ENCODE measurements at places on chromosomes 5 and 9. TPM values are rescaled to one million over a fixed set of nuclear protein-coding genes. Genes with fewer than 3 reads are reported as not detected.

GRCh38 chr5:132256086-132256782 is 1.3 kb upstream of the PDLIM4 start:
- peaks cover 26% of the 10 kb centered on the region for H3K4me1 ChIP-seq
- no peak overlapping the region for H3K4me3 ChIP-seq
- H3K36me3 ChIP-seq = no peaks in the 10 kb centered on the region

GRCh38 chr5:116524051-116524904 is 50.3 kb downstream of the SEMA6A start:
- H3K27me3 ChIP-seq = no peaks in the 10 kb centered on the region
- peak overlapping the region; percentile 87 for H3K27ac ChIP-seq
- no peak overlapping the region for H3K4me3 ChIP-seq
- no peaks in the 10 kb centered on the region for H3K4me1 ChIP-seq
- no peak for DNase-seq

- H3K27ac ChIP-seq = no peak overlapping the region
- no peaks in the 10 kb centered on the region for H3K27me3 ChIP-seq
- H3K4me1 ChIP-seq = peaks cover 11% of the 10 kb centered on the region
- DNase-seq = no peak
These were observed 291.9 kb downstream of the DMAC1 start for GRCh38 chr9:7507566-7508270.

DNA sequence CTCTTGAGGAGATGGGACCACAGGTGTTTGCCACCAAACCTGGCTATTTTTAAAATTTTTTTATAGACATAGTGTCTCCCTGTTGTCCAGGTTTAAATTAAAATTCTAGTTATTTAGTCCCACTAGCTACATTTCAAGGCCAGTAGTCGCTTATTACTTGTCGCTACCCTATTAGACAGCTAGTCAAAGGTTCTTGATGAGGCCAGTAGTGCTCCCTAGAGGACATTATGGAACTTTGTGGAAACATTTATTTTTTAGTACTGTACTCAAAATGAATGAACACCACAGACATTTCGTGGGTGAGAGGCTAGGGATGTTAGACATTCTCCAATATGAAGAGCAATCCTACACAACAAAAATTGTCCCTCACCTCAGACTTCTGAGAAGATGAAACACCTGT is 14.4 kb upstream of the GRXCR2 start:
- no peak overlapping the region for H3K4me3 ChIP-seq
- H3K4me1 ChIP-seq = no peaks in the 10 kb centered on the region
- H3K36me3 ChIP-seq = no peaks in the 10 kb centered on the region
- no peak for DNase-seq
- no peak overlapping the region for H3K27ac ChIP-seq

GRCh38 chr9:69919461-69920061 is 98.9 kb downstream of the CFAP95 start:
- DNase-seq = peak; percentile 69
- H3K4me3 ChIP-seq = no peak overlapping the region
- no peaks in the 10 kb centered on the region for H3K36me3 ChIP-seq
- H3K27ac ChIP-seq = no peak overlapping the region
- H3K4me1 ChIP-seq = no peaks in the 10 kb centered on the region

DNA sequence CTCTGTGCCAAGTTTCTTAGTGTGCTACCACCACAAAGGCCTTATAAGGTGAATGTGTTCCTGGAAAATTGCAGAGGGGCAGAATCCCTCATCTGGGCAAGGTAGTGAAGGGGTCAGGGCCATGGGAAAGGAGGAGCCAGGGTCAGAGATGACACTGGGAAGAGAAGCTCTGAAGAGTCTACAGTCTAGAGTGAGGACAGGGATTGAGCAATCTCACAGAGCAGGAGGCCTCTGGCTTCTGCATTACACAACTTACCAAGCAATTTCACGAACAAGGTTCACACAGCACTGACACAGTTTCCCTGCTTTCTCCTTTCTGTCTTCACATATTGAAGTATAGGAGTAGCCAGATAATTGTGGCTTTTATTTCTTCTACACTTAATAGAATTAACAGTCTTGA is 24.5 kb upstream of the IDNK start:
- H3K4me3 ChIP-seq = no peak overlapping the region
- DNase-seq = no peak
- no peaks in the 10 kb centered on the region for H3K36me3 ChIP-seq

DNA sequence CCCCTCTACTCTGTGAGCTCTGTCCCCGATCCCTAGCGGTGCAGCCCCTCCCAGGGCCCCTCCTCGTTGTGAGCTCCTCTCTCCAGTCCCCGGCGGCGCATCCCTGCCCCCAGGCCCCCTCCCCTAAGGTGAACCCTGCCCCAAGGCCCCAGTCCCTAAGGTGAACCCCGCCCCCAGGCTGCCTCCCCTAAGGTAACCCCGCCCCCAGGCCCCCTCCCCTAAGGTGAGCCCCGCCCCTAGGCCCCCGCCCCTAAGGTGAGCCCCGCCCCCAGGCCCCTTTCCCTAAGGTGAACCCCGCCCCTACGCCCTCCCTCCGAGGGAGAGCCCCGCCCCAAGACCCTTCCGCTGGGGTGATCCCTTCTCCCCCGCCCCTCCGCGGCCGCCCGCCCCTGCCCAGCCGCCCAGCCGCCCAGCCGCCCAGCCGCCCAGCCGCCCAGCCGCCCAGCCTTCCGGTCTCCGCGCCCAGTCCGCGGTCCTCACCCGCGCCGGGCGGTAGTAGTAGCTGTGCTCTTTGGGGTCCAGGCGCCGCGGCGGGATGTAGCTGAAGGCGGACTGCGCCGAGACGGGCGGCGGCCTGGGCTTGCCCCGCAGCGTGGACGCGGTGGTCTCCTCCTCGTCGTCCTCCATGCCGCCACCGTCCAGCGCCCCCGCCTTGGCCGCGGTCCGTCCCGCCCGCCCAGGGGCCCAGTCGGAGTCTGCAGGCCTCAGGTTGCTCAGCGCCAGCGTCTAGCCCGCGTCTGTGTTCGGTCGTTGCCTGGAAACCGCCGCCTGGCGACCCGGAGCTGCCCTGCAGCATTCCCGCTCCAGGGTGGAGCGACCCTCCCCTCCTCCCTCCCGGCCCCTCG is at the start of gene CFAP90:
CFAP90 (minus strand) TSS at position 739 of the 845 bp plus-strand sequence; CDS start at position 627, 112 bp downstream.
- H3K4me3 ChIP-seq = peak within 1 kb of the TSS; percentile 59
- H3K4me1 ChIP-seq = peaks cover 9% of the 10 kb centered on the region
- peaks cover 21% of the 10 kb centered on the region for H3K27me3 ChIP-seq
- DNase-seq = peak; percentile 94
- H3K27ac ChIP-seq = no peak within 1 kb of the TSS

- DNase-seq = peak; percentile 85
- no peak within 1 kb of the TSS for H3K27ac ChIP-seq
These were observed at the start of gene PCDHAC1 for GRCh38 chr5:140925806-140926442. PCDHAC1 (plus strand) TSS chr5:140926299; CDS start chr5:140926893, 594 bp downstream.

GRCh38 chr5:142322747-142323479 is 1.9 kb downstream of the SPRY4 start:
- H3K27me3 ChIP-seq = no peaks in the 10 kb centered on the region
- no peak for DNase-seq
- H3K27ac ChIP-seq = peak overlapping the region; percentile 93
- peaks cover 11% of the 10 kb centered on the region for H3K36me3 ChIP-seq
- H3K4me1 ChIP-seq = peaks cover 57% of the 10 kb centered on the region

DNA sequence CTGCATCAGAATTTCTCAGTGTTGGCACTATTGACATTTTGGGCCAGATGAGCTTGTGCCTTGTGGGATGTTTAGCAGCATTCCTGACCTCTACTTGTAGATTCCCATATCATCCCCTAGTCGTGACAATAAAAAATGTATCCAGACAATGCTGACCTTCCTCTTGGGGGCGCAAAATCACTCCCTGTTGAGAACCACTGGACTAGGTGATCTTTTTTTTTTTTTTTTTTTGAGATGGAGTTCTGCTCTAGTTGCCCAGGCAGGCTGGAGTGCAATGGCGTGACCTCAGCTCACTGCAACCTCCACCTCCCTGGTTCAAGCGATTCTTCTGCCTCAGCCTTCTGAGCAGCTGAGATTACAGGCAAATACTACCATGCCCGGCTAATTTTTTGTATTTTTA is 22.6 kb downstream of the STXBP1 start:
- H3K27ac ChIP-seq = no peak overlapping the region
- H3K4me3 ChIP-seq = no peak overlapping the region
- peaks cover 4% of the 10 kb centered on the region for H3K4me1 ChIP-seq

DNA sequence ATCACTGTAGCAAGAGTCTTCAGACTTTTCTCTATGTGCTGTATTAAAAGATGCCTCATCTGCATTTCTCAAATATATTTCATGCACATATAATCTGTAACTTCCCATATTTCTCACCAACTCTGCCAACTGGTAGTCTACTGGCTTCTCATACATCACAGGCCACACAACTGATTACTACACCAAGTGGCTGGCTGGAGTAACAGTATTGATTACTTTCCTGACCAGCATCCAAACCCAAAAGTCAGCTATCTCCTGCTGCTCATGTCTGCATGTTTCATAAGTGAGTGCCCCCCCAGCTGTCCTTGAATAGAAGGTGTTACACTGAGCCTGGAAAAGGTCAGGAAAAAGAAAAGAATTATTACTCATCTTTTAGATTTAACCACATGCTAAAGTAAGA is 17.4 kb downstream of the ERCC8 start:
- no peak overlapping the region for H3K4me3 ChIP-seq
- H3K4me1 ChIP-seq = no peaks in the 10 kb centered on the region
- peaks cover 40% of the 10 kb centered on the region for H3K36me3 ChIP-seq
- no peak for DNase-seq

GRCh38 chr5:83559118-83559785 is 87.7 kb downstream of the VCAN start:
- H3K4me1 ChIP-seq = peaks cover 18% of the 10 kb centered on the region
- H3K36me3 ChIP-seq = peaks cover 62% of the 10 kb centered on the region
- H3K4me3 ChIP-seq = no peak overlapping the region

- H3K4me3 ChIP-seq = no peak overlapping the region
- peaks cover 13% of the 10 kb centered on the region for H3K4me1 ChIP-seq
- no peak overlapping the region for H3K27ac ChIP-seq
- H3K36me3 ChIP-seq = no peaks in the 10 kb centered on the region
These were observed 10.6 kb upstream of the DPYSL3 start for GRCh38 chr5:147520450-147520849.

DNA sequence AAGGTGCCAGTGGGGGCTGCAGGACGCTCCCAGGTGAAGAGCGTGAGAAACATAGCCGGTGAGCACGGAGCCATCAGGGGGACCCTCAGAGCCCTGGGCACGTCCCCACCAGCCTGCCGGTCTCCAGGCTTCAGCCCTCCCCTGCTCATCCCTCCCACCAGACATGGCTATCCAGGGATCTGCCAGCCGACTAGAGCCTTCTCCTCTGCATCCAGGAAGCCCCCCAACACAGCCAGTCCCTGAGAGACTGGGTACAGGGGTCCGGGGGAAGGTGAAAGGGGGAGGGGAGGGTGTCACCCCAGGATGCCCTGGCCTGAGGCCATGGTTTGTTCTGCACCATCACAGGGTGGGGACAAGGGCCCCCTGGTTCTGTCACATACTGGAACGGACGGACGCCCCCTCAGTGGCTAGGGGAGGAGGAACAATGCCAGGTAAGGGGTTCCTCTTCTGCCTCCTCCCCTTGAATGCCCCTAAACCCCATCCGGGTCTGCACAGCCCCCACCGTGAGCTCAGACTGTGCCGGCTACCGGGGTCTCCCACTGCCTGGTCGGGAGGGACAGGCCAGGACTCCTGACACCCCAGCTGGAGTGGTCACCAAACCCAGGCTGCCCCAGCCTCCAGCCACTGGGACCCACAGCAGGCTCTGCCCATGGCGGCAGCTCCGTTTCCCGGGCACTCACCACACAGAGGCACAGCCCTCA is 34.3 kb downstream of the NACC2 start:
- H3K27me3 ChIP-seq = no peaks in the 10 kb centered on the region
- no peaks in the 10 kb centered on the region for H3K36me3 ChIP-seq
- no peak overlapping the region for H3K27ac ChIP-seq
- H3K4me3 ChIP-seq = no peak overlapping the region

- DNase-seq = no peak
- no peak overlapping the region for H3K27ac ChIP-seq
- H3K36me3 ChIP-seq = no peaks in the 10 kb centered on the region
- H3K4me3 ChIP-seq = no peak overlapping the region
These were observed 76.7 kb upstream of the SPOCK1 start for GRCh38 chr5:137575847-137576246.

GRCh38 chr9:37788332-37788731 is 3.5 kb upstream of the EXOSC3 start:
- H3K36me3 ChIP-seq = peaks cover 6% of the 10 kb centered on the region
- no peak for DNase-seq
- no peak overlapping the region for H3K27ac ChIP-seq
- H3K27me3 ChIP-seq = no peaks in the 10 kb centered on the region

GRCh38 chr9:90972057-90972456 is 170.4 kb downstream of the SYK start:
- peaks cover 10% of the 10 kb centered on the region for H3K4me1 ChIP-seq
- no peak overlapping the region for H3K4me3 ChIP-seq
- no peaks in the 10 kb centered on the region for H3K36me3 ChIP-seq
- H3K27ac ChIP-seq = no peak overlapping the region
- no peaks in the 10 kb centered on the region for H3K27me3 ChIP-seq

DNA sequence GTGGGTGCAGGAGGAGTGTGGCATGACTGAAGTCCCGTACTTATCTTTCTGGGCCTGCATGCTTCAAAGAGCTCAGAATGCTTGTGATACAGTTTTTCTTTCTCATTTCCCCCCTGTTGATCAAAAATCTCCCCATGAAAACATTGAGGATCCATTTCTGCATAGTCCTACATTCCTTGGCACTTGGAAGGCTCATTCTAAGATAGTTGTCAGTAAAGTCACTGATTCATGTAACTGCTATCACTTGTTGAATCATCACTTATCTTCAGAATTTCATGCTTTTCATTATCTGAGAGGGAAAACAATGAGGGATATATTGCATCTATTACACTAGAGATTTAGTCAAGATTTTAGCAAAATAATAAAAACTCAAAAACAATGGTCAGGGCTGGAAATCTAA is 1953.1 kb upstream of the CDH6 start:
- H3K27me3 ChIP-seq = no peaks in the 10 kb centered on the region
- H3K27ac ChIP-seq = no peak overlapping the region
- no peak for DNase-seq

DNA sequence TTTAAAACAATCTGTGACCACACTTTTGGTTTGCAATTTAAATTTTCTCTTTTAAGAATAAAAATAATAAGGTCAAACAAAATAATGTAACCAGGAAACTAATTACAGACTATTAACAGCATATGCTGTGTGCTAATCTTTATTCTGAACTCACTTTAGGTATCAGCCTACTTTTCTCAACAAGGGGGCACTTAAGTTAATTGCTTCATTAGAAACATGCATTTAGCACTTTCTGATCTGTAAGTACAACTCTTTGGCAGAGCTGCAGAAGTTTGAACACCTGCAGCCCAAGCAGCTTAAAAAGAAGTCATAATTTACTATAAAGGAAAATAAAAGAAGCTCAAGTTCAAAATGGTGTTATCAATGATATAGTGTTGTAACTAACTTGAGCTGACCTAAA is 21.7 kb downstream of the XRCC4 start:
- H3K4me3 ChIP-seq = no peak overlapping the region
- no peak for DNase-seq
- H3K4me1 ChIP-seq = peaks cover 24% of the 10 kb centered on the region
- no peaks in the 10 kb centered on the region for H3K36me3 ChIP-seq

GRCh38 chr5:6631441-6631840 is 1.4 kb downstream of the NSUN2 start:
- DNase-seq = no peak
- no peak overlapping the region for H3K27ac ChIP-seq
- peaks cover 41% of the 10 kb centered on the region for H3K36me3 ChIP-seq
- H3K4me3 ChIP-seq = peak overlapping the region; percentile 91

NDUFS4 gene
- polyA plus RNA-seq = 104 TPM

SPATA31D4 gene
- not detected for polyA plus RNA-seq

PCDHA11 gene
- polyA plus RNA-seq = not detected

SH2D3C gene
- 0.52 TPM for polyA plus RNA-seq

ARHGEF39 gene
- polyA plus RNA-seq = 4.9 TPM

MACIR gene
- 36.3 TPM for polyA plus RNA-seq

GABRP gene
- polyA plus RNA-seq = 0.03 TPM

GHR gene
- polyA plus RNA-seq = 0.03 TPM

GLRA1 gene
- not detected for polyA plus RNA-seq

SAXO1 gene
- 0.03 TPM for polyA plus RNA-seq

SLC12A7 gene
- polyA plus RNA-seq = 2.6 TPM

PHYHD1 gene
- not detected for polyA plus RNA-seq
